ENCODE measurements at places on chromosomes 1 and 21. TPM values are rescaled to one million over a fixed set of nuclear protein-coding genes. Genes with fewer than 3 reads are reported as not detected.

RNU1-1 gene
- polyA plus RNA-seq: not detected

DNA sequence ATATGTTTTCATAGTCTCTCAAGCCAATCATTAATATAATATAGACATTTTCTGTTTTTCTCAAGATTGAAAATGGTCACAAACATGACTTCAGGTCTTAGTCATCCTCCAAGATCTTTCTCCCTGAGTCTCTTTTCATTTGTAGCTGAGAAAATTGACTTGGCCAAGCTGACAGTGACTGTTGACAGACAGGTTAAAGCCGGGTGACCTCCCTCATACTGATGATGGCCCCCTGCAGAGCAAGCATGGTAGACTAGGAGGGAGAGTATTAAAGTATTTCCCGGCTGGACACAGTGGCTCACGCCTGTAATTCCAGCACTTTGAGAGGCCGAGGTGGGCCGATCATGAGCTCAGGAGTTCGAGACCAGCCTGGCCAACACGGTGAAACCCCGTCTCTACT lies 6.8 kb upstream of the KIAA1614 start:
- DNase-seq: no peak

- DNase-seq: no peak
These were observed 5.6 kb downstream of the CRCT1 start for GRCh38 chr1:152519851-152520250.

GRCh38 chr1:178407655-178408054 lies 89.1 kb downstream of the CLEC20A start:
- peak; percentile 41 for DNase-seq

DNA sequence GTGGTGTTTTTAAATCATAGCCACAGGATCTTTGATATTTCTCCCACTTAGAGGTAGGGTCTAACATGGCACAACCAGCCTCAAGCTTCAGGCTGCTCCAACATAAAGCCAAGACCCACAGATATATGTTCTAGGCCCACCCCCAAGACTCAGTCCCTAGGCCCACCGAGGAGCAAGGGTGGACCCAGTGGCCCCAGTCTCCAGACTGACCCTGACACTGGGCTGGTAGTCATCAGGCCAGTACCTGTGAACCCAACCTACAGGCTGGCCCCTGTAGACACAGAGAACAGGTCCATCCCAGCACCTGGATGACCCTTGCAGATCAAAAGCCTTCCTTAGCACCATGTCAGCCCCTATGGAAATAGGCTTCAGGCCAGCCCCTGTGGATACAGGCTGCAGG lies 60.5 kb downstream of the NEGR1 start:
- DNase-seq: no peak

DNA sequence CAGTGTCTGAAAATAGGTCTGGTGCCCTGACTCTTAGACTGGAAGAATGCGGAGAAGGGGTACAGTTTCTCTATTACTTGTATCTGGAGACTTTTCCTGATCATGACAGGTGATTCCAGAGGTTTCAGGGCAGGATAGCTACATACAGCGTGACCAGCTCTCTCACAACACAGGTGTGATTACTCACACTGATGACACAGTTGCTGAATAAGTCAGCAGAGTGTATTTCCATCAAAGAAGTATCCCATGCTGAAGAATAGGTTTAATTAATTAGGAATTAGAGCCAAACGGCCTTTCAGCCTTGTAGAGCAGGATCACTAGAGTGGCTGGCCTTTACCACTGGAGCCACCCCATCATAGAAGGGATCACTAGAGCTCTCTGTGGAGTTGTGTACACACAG lies 298.6 kb downstream of the LMX1A start:
- DNase-seq: no peak

- peak; percentile 21 for DNase-seq
These were observed 4.7 kb downstream of the DNALI1 start for GRCh38 chr1:37561133-37562132.

- DNase-seq: no peak
These were observed 21.3 kb downstream of the RALGPS2 start for GRCh38 chr1:178746345-178746744.

GRCh38 chr1:160346958-160347357 lies 3.8 kb downstream of the NCSTN start:
- no peak for DNase-seq

DNA sequence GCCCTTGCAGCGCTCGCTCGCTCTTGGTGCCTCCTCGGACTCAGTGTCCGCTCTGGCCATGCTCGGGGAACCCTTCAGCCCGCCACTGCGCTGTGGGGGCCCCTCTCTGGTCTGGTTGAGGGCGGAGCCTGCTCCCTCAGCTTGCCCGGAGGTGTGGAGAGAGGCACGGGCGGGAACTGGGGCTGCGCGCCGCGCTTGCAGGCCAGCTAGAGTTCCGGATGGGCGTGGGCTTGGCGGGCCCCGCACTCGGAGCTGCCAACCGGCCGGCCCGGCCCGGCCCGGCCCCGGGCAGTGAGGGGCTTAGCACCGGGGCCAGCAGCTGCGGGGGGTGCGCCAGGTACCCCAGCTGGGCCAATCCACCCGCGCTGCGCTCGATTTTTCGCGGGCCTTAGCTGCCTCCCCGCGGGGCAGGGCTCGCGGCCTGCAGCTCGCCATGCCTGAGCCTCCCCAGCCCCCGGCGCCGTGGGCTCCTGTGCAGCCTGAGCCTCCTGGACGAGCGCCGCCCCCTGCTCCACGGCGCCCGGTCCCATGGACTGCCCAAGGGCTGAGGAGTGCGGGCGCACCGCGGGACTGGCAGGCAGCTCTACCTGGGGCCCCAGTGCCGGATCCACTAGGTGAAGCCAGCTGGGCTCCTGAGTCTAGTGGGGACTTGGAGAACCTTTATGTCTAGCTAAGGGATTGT lies 217.0 kb upstream of the PKN2 start:
- DNase-seq: no peak

GRCh38 chr1:77273891-77274290 lies 7.9 kb upstream of the AK5 start:
- DNase-seq: no peak

- DNase-seq: no peak
These were observed 282.8 kb upstream of the PKN2 start for GRCh38 chr1:88401313-88401712.

DNA sequence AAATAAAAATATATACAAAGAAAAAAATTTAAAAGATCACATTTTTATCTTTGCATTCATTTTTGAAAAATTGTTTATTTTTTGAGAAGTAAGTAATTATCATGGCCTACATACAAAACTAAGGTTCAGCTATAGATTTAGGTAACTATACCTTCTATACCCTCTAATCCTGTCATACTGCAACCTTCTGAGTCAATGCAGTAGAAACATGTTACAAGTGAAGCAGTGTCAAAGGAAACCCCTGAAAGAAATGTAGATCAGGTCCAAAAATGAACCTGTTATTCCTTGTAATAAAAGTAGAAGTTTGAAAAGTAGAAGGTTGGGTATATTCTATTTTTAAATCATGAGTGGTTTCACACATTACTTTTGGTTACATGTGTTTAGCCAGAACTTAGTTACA lies 51.3 kb downstream of the PTGS2 start:
- no peak for DNase-seq

DNA sequence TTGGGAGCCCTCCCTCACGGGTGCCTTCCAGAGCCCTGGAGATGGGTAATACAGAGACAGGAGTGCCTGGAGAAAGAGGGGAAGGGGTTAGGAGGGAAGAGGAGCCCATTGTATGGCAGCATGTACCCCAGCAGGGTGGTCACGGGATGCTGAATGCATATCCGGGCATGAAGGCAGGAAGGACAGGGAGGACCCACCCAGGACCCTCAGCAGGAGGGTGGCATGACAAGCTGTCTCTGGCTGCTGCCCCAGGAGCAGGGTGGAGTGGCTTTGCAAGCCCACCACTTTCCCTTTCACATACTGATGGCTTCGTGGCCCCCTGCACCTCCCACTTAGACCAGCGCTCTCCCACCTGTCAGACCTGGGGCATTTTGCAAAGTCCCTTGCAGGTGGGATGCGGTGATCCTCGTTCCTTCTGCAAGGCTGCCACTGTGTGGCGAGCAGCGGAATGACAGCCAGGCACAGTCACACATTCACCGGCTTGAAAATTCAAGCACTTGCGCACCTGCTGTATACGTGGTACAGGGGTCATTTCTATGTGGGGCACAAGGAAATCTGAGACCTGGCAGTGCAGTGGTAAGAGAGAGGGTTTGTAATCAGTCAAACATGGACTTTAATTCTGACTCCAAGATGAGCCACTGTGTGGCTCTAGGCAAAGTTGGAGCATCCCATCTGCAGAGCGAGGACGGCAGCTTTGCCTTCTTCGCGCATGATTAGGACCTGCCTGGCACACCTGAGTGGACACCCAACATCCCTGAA lies 53.2 kb upstream of the TMEM51 start:
- DNase-seq: peak; percentile 33

DNA sequence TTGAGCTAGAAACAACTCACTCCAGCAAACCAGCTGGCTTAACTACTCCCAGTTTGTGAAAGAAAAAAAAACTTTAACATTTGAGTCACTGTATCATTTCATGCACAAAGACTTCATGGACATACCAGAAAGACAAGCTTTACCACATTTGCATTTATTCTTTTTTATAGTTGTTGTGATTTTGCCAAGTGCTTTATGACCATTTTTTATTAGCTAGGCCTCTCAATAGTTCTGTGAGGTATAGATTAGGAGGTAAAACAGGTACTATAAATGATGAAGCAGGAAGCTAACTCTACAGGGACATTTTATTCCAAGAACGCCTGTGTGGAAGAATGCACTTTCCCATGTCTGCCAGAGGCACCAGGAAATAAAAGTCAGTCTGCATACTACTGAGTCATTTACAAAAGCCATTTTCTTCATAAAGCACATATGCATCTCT lies 8.2 kb upstream of the DENND1B start:
- DNase-seq: peak; percentile 12
